Activated CD4-positive, alpha-beta T cell treated with anti-CD3 and anti-CD28 coated beads for 1 hour (primary cell): ENCODE measurements at places on chromosomes 11 and 22.

DNA sequence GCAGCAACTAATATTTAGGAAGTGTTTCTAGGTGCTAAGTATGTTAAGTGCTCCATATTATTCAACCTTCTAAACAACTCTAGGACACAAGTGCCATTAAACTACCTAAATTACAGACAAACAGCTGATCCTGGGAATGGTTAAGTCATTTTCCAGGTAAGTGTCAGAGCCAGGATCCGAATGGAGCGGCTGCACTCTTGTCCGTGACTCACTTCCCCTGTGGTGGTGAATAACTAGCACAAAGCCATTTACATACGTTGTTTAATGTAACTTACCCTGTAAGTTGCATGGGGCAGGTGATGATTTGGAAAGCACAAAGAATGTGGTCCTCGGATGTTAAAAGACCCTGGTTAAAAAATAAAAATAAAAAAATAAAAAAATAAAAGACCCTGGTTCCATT is 8.8 kb upstream of the PRG2 start:
- no peak for DNase-seq

DNA sequence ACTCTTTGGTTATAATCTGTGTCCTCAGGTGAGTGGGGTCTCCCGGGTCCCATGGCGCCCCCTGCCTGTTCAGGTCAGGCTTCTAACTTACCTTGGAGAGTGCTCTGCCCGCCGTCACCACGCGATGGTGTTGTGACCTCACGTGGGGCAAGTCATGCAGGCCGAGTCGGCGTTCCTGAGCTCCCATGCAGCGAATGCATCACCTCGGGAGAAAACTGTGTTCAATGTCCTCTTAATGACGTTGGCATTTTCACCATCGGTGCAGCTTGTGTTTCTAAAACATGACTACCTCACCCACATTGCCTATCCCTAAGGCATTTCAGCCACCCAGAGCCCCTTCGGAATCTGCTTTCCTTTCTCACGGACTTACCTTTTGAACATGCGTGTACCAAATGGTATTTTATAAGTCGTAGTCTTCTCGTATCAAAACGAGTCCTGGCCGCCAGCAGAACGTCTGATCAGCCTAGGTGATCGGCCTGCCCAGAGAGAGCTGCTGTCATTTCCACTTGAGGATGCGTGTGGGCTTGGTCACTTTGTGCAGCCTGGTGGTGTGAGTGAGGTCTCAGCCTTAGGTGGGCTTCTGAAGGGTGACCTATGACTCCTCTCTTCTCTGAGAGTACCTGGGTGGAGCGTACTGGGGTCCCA is 64.8 kb downstream of the TBC1D22A start:
- DNase-seq, result no peak

- DNase-seq, result no peak
These were observed 14.2 kb downstream of the TMEM121B start for GRCh38 chr22:17106785-17107546.

GRCh38 chr11:66070604-66071380 is 720 bp downstream of the PACS1 start:
- DNase-seq, result no peak
